Right atrium auricular region (tissue), 2 donors: ENCODE measurements at places on chromosomes 5 and 9. TPM values are rescaled to one million over a fixed set of nuclear protein-coding genes. Genes with fewer than 3 reads are reported as not detected.

The ANKDD1B gene
- not detected for total RNA-seq

DNA sequence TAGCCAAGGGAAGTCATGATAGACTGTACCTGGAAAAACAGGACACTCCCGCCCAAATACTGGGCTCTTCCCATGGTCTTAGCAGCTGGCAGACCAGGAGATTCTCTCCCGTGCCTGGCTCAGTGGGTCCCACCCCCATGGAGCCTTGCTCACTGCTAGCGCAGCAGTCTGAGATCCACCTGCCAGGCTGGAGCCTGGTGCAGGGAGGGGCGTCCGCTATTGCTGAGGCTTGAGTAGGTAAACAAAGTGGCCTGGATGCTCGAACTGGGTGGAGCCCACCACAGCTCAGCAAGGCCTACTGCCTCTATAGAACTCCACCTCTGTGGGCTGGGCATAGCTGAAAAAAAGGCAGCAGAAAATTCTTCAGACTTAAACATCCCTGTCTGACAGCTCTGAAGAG, 10.1 kb upstream of the THG1L start:
- no peaks in the 10 kb centered on the region for H3K27me3 ChIP-seq
- no peak for DNase-seq
- no peak overlapping the region for H3K4me3 ChIP-seq
- no peak overlapping the region for H3K27ac ChIP-seq
- H3K36me3 ChIP-seq = no peaks in the 10 kb centered on the region

The TAF1L gene
- total RNA-seq = not detected

DNA sequence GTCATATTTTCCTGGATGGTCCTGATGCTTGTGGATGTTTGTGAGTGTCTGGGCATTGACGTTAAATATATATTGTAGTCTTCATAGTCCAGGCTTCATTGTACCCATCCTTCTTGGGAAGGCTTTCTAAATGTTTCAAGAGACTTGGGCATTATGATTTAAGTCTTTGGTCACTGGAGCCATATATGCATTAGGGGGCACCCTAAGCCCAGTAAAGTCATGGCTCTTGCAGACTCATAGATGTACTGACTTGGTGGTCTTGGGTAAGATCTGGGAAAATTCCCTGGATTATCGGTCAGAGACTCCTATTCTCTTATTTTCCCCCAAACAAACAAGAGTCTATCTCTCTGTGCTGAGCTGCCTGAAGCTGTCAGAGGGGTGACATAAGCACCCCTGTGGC, 271.1 kb downstream of the TRIM36 start:
- H3K27me3 ChIP-seq = no peaks in the 10 kb centered on the region
- no peak overlapping the region for H3K27ac ChIP-seq
- H3K4me3 ChIP-seq = no peak overlapping the region
- DNase-seq = no peak
- no peaks in the 10 kb centered on the region for H3K36me3 ChIP-seq

DNA sequence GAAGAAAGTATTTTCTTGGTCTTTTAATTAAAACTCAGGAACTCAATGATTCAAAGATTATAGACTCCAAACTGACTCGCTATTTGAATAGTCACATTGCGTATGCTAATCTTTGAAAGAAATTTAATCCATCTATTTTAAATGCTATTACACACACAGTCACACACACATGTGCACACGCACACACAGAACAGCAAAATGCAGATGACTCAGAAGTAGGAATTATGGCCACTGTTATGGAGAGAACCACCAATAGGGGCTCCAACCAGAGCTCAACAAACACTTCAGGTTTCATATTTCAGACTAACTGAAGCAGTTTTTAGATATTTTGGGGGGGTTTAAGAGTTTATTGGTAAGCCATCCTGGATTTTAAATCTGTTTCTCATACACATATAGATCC, 1917.9 kb downstream of the EFNA5 start:
- no peak overlapping the region for H3K27ac ChIP-seq
- H3K4me1 ChIP-seq = no peaks in the 10 kb centered on the region
- H3K4me3 ChIP-seq = no peak overlapping the region
- no peaks in the 10 kb centered on the region for H3K36me3 ChIP-seq
- no peak for DNase-seq
